ENCODE measurements at places on chromosomes 2 and 18.

GRCh38 chr2:26073830-26074229, 39.9 kb downstream of the RAB10 start:
- no peak for DNase-seq

DNA sequence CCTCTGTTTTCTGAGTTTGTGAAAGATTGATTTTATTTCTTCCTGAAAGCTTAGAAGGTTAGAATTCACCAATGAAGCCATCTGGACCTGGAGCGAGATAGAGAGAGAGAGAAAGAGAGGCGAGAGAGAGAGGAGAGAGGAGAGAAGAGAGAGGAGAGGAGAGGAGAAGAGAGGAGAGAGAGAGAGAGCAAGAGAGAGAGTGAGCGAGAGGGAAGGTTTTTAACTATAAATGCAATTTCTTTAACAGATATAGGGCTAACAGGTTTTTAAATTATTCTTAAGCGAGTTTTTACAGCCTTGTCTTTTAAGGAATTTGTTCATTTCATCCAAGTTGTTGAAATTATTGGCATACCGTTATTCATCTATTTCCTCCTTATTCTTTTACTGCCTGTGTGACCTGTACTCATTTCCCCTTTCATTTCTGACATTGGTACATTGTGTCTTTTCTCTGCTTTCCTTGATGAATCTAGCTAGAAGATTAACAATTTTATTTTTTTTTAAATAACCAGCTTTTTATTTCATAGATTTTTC, 56.1 kb downstream of the BABAM2 start:
- no peak for DNase-seq

- DNase-seq = no peak
Measured at GRCh38 chr18:41406834-41407233, 548.2 kb upstream of the PIK3C3 start.

GRCh38 chr18:48164116-48164515, 233.7 kb upstream of the SMAD2 start:
- no peak for DNase-seq

DNA sequence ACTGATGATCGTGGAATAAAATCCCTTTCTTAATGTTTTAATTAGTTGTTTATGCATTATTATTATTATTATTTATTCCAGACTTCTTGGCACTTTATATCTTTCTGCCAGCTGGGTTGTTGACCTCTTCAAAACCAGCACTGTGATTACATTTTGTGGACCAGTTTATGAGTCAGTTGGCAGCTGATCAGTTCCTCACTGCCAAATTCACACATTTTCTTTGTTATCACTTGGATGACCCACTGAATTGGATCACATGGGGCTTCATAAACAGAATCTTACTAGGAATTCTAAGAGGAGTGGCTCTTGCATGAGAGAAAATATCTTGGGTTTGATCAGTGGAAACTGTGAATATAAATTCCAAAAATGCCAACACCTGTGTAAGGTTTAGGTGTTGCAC, 321.8 kb upstream of the SPRED2 start:
- DNase-seq = no peak

- DNase-seq = no peak
Measured at GRCh38 chr2:160220026-160220425, 20.0 kb upstream of the ITGB6 start.

- peak; percentile 49 for DNase-seq
Measured at GRCh38 chr18:58781627-58782194, 83.0 kb upstream of the ZNF532 start.

- DNase-seq = no peak
Measured at GRCh38 chr2:60512062-60512622, 41.3 kb downstream of the BCL11A start.

- DNase-seq = peak; percentile 37
Measured at GRCh38 chr2:209426432-209426831, 2.6 kb downstream of the MAP2 start.

DNA sequence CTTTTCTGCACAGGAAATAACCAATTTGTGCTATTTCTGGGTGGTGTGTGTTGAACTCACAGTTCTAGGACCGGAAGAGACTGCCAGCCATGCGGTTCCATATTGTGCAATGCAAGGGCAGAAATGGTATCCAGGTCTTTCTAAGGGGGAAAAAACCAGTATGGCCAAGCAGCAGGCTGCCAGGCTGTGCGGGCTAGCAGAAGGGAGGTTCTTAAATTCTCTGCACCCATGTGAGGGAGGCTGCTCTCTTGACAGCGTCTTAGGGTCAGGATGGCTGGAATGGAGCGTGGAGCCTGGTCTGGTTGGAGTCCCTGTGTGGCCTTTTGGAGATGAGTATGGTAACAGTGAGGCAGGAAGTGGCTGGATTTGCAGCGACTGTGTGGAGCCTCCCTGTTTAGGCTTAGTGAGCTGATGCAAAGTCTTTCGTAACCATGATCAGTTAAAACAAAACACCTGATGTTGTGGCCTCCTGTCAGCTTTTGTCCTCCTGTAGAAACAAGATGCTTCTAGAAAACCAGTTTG, 52.6 kb downstream of the NCK2 start:
- DNase-seq = no peak

DNA sequence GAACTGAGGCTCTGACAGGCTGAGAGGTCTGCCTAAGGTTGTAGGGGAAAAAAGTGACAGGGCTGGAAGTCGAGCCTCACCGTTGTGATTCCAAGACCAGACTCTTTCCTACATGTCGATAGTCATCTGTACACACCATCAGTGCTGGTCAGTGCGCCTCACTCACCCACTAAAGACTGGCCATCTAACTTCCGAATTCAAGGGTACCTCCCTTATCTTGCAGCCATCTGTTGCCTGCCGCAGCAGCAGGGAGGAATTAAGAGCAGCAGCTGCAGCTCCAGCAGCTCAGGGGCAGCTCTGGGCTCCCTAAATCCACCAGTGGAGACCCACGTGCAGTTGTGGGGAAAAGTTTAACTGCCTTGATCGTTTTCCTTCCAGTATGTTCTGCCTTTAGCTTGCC, 32.6 kb upstream of the GPR39 start:
- no peak for DNase-seq

GRCh38 chr2:8004250-8004681, 677.6 kb upstream of the ID2 start:
- DNase-seq = peak; percentile 13

DNA sequence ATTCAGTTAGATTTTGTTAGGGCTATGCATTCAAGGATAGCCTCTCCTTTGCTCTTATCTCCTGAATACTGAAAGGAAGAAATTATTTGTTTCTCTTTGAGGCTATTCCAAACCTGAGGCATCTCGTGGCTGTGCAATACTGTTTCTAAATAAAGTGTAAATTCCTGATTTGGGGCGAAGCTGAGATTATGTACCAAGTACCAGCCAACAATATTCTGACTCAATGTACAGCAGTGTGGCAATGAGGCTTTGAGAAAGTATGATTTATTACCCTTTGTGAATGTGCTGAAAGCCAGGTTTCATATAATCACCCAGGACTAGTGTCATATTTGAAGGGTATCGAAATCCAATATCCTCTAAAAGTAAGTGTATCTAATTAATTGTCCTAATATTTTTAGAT, 113.5 kb downstream of the MEIS1 start:
- no peak for DNase-seq

- DNase-seq = no peak
Measured at GRCh38 chr2:100193291-100193710, 50.9 kb upstream of the AFF3 start.

DNA sequence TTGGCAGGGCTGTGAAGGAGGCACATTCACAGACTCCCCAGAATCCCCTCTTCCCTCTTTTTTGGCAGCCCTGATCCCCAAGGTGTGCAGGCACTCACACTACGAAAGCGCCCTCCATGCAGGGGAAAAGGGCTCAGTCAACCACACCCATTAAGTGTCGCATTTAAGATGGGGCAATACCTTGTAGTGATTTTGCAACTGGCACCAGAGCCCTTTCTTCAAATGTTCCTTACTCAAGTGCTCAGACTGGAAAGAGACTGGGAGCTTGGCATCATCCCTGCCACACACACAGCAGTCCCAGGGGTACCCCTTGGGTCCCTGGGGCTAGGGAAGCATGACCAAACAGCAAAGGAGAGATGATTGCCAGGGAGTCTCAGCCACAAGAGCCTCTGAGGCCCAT, 190.1 kb downstream of the HAUS1 start:
- DNase-seq = no peak

DNA sequence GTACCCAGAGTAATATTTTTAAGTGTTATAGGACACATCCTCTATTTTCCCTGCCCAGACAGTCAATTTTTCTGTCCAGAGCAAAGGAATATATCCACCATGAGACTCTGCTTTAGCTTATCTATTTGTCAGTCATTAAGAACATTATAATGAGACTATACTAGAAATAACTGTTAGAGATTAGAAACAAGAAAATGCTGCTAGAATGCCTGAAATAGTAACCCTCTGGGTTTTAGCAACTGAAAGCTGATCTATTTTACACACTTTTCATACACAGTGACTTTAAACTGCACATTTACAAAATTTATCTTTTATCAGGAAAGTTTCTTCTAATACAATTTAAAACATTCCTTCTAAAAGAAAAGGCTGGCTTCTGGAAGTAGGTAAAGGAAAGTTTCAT, 39.6 kb downstream of the MBD2 start:
- no peak for DNase-seq

- no peak for DNase-seq
Measured at GRCh38 chr2:26058390-26058789, 24.5 kb downstream of the RAB10 start.

DNA sequence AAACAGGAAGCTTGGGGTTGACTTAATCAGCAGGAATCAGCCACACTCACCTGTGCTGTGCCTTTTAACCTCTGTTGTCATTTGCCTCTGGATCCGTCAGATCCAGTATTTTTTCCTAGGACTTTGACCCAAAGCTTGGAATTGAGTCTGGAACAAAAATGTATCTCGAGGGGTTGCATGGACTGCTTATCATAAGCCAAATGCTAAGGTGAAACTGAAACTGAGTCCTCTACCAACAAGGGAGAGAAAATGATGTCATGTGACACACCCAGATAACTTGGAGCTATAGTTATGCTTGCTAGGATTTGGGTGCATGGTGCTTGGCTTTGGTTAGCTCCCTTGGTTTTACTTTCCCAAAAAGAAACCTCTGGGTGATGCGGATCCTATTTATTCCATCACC, 2158.6 kb upstream of the PIK3C3 start:
- DNase-seq = no peak
